Stimulated activated CD4-positive, alpha-beta T cell treated with anti-CD3 and anti-CD28 coated beads, TNF-alpha, amount 100 ng/mL, for 1 hour (primary cell): ENCODE measurements at places on chromosomes 16 and 17.

- DNase-seq = no peak
Measured at GRCh38 chr17:21417921-21418320, 41.8 kb downstream of the KCNJ12 start.

GRCh38 chr16:70746708-70747424, 54.1 kb downstream of the VAC14 start:
- DNase-seq = no peak

DNA sequence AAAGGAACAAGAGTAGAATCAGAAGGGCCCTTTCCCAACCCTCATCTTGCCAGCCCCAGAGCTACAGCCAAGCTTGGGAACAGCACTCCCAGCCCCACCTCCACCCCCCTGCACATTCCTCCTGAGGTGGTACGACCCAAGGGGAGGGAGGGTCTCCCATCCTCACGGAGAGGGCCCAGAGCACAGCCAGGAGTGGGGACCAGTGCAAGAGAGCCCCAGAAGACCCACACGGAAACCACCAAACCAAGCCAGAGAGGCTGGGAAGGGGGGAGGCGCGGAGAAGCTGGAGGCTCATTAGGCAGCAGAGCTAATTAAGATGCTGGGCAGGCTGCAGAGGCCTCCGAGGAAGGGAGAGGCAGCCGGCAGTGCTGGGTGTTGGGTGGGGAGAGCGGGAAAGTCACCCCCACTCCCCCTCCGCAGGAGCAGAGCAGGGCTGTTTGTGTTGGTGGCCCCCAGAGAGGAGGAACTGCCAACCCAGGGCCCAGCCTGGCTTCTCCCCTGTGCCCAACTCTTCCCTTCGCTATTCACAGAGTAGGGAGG, 2.4 kb downstream of the CACNB1 start:
- no peak for DNase-seq

DNA sequence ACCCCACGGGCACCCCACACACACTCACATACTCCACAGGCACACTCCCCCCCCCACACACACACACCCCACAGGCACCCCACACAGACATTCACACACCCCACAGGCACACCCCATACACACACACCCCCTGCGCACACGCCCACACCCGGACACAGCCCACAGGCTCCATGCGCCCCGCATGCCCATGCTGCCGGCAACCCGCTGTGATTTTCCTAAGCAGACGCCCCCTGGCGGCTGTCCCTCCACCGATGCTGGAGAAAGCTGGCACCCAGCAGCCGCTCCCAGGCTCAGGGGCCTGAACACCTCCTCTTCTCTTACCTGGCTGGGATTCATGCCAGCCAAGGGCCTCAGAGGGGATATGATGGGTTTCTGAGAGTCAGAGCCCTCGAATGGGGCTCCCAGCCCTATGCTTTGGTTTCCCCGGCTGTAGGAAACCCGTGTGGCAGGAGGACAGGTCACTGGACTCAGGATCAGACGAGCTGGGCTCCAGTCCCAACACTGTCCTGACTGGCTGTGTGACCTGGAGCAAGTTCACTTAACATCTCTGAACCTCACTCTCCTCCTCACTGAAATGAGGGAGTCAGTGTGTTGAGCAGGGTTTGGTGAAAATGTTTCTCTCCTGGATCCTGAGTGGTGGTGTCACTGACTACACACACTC, 19.6 kb upstream of the TNFRSF13B start:
- peak; percentile 65 for DNase-seq

DNA sequence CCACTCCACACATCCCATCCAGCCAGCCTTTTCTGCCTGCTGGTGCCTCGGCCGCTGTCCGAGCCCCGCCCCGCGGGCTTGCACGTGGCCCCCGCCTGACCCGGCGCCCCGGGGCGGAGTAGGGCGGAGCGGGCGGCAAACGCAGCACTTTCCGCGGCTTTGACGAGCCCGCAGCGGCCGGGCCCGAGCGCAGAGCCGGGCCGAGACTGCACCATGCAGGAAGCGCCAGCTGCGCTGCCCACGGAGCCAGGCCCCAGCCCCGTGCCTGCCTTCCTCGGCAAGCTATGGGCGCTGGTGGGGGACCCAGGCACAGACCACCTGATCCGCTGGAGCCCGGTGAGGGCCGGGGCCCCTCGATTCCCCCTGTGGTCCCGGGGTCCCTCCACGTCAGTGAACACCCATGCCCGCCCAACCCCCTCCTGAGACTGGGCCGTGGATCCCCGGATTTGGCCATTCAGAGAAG, at the start of gene HSF4:
TSS of gene HSF4 (plus strand) at position 147 of the 463 bp plus-strand sequence. CDS start at position 214, 67 bp downstream.
- DNase-seq = no peak

GRCh38 chr17:31467502-31468256, 76.2 kb downstream of the RAB11FIP4 start:
- DNase-seq = no peak

- peak; percentile 54 for DNase-seq
Measured at GRCh38 chr17:75601057-75601987, 13.7 kb downstream of the MYO15B start.

GRCh38 chr16:53600126-53600525, 97.1 kb upstream of the AKTIP start:
- no peak for DNase-seq

- no peak for DNase-seq
Measured at GRCh38 chr17:80745183-80745582, 200.5 kb downstream of the RPTOR start.

GRCh38 chr16:84751947-84752346, 52.1 kb downstream of the USP10 start:
- DNase-seq = no peak

DNA sequence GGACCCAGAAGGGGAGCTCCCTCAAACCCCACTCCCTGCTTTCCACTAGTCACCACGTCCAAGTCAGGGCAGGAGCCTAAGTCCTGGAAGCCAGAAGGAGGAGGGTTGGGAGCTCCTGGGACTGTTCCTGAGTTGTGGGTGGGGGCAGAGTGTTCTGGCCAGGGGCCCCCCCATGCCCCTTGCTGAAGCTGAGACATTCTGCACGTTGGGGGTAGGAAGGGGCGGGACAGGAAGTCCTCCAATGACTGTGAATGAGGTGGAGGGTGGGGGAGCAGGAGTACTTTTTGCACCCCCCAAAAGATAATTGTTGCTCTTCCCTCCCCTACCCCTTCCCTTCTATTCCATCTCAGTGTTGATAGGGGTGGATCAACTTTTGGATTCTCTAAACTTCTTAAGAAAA, 21.4 kb upstream of the C17orf113 start:
- no peak for DNase-seq

- DNase-seq = no peak
Measured at GRCh38 chr16:51429041-51429440, 278.0 kb upstream of the SALL1 start.

DNA sequence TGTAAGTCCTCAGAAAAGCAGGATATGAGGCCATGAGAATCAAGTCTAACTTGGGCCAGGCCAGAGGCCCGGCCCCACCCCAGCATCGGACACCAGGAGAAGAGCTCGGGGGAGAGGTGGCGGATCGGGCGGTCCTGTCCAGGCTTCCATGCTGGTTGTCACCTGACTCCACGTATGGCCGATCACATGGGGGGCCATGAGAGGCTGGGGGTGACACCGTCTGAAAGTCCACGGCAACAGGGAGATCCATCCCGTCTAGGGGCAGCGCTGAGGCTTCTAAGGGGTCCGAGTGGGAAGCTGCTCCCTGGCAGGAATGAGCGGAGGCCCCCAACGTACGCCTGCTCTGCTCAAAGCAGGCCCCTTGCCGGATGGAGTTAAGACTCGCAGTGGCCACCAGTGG, 25.8 kb downstream of the ENGASE start:
- no peak for DNase-seq

GRCh38 chr17:82693168-82693867, 5.2 kb downstream of the RAB40B start:
- no peak for DNase-seq

- no peak for DNase-seq
Measured at GRCh38 chr16:2950353-2950724, 13.7 kb upstream of the KREMEN2 start.

DNA sequence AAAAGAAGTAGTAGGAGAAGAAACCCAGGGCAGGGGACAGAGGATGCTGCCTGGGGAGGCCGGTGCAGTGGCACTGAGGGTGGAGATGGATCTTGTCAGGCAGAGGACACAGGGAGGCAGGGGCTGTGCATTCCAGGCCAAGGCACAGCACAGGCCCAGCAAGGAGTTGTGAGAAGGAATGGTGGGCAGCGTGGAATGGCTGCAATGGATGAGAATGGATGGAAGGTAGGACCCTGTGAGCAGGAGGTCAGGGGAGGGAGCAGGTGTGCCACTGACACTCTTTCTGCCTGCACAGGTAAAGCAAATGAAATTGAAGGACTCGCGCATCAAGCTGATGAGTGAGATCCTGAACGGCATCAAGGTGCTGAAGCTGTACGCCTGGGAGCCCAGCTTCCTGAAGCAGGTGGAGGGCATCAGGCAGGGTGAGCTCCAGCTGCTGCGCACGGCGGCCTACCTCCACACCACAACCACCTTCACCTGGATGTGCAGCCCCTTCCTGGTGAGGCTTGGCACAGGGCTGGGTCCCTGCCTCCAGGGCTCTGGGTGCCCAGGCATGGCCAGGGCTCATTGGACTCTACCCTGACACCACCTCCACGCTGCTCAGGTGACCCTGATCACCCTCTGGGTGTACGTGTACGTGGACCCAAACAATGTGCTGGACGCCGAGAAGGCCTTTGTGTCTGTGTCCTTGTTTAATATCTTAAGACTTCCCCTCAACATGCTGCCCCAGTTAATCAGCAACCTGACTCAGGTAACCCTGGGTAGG, 32.8 kb downstream of the ABCC3 start:
- DNase-seq = no peak

DNA sequence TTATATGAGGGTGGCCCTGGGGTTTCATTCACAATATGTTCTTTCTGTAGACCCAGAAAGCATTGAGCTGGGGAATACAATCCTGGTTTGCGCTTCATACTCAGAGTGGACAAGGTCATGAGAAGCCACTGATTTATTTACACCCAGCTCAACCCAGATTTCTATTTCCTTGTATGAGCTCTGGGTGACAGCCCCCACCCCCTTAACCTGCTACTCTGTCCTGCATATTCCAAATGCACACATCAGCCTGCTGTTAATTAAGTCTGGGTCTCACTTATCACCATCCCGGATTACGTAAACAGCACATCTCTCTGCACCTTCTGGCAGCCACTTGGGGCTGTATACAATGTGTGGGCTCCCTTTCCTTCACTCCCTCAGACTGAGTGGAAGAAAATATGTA, 102.4 kb downstream of the DNAH9 start:
- DNase-seq = no peak

- no peak for DNase-seq
Measured at GRCh38 chr17:48290378-48290777, 139.6 kb downstream of the SKAP1 start.
